ENCODE measurements at places on chromosomes 1 and 21.

DNA sequence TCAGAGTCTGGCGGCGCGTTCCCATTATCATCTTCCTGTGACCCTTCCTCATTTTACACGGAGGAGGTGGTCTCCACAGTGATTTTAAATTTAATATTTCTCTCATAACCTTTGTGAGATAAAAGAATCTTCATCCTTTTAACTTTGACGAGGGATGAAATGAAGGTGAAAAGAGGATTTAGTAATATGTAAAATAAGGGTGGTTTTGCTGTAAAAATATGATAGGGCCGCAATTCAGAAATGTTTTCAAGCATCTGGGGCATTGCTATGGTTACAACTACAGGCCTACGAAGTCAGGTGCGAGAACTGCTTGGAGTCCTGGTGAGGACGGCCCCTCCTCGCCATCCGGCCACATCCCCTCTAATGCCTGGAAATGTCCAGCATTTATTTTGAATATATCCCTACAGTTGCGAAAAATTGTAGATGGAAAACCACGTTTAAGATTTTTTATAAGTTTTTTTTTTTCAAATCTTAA, 422 bp upstream of the RSBN1 start:
- DNase-seq = no peak

GRCh38 chr21:28256420-28256831, 736.3 kb downstream of the LTN1 start:
- no peak for DNase-seq

DNA sequence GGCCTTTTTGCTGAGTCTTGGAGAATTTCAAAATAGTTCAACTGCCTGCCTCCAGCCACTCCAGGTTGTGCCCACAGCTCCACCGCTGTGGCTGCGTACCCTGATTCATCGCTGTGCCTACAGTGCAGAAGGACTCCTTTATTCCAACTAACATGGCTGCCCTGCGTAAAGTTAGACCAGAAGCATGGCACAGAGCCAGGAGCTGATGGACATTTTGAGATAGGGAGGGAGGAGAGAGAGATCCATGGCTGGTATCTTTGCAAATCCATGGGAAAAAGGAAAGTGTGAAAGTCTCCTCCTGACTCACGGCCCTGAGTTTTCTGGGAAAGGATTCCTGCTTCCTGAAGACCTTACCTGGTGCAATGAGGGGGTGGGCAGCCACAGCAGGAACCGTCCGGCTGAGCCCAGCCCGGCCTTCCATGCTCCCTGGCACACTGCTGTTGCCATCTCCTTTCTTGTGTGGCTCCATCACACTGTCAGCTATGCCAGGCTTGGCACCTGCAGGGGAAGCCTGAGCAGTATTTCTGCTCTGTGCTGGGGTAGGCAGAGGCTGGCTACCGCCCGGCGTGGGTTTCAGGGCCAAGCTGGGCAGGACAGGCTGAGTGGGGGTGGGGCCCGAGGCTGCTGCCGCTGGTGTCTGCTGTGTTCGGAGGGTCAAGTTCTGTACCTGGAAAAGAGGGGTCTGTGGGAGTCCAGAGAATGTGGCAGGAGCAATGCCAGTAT, 46.0 kb upstream of the A3GALT2 start:
- DNase-seq = no peak

DNA sequence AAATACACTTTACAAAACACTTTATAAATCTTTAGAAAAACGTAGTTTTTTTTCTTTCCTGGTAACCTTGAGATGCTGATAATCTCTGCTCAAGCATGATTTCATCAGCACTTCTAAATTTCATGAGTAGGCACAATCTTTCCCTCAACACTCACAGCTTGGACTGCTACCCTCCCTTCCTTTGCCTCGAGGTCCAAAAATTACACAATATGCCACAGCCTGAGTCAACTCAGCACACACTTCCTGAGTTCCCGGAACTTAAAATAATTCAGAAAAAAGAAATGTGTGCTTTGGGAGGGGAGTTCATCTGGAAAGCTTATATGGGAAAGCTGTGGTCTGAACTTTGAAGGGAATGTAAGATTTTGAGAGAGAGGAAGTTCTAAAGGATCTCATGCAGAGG, 5.9 kb downstream of the CLCA2 start:
- no peak for DNase-seq

DNA sequence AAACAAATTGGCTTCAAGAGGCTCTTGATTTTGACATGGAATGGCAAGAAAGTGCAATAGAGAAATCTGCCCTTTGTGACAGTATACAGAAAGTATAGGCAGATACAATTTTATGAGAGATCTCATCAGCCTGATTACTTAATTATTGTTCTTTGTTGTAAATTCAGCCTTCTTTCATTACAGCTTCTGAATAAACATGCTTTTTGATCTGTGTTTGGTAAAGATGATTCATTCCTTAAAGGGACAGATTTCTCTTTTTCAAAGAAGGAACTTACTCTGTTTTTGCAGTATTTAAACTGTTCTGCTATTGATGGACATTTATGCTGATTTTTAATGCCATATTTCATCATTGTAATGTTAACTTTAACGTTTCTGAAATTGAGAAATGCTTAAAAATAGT, 13.7 kb upstream of the MPC2 start:
- no peak for DNase-seq
